ENCODE measurements at places on chromosomes 4 and X.
A peak's percentile ranks its signal among the peaks of the same experiment; 100 is the strongest.

DNA sequence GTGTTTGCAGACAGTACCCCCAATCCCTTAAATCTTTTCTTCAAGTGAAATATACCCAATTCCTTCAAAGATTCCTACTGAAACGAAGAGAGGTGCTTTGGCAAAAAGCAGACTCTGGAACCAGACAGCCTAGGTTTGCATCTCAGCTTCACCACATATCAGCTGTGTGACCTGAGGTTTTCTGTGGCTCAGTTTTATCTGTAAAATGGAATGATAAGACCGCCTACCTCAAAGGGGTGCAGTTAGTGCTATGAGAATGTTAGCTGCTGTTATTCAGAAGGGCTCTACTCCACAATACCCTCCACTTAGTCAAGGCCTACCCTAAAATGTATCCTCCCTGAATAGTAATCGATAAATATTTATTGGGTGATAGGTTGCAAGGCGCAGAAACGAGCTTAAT, 664 bp downstream of the PIR start:
- no peak for DNase-seq

DNA sequence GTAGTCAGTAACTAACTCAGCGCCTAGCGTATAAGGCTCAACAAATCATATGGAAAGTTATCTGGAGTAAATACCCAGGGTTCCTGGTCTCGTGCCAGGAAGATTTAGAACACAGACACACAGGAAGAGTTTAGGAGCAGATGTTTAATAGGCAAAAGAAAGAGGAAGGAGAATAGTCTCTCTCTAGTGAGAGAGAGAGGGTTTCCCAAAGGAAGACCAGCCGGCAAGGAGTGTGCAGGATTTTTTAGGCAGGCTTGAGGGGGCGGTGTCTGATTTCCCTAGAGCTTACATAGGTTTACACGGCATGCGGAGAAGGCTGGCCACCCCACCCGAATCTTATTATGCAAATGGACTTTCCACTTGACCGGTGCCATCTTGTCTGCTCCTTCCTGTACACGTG, 284.0 kb upstream of the FRG1 start:
- DNase-seq: no peak

GRCh38 chrX:39227371-39227770, 426.1 kb downstream of the MID1IP1 start:
- DNase-seq: no peak

DNA sequence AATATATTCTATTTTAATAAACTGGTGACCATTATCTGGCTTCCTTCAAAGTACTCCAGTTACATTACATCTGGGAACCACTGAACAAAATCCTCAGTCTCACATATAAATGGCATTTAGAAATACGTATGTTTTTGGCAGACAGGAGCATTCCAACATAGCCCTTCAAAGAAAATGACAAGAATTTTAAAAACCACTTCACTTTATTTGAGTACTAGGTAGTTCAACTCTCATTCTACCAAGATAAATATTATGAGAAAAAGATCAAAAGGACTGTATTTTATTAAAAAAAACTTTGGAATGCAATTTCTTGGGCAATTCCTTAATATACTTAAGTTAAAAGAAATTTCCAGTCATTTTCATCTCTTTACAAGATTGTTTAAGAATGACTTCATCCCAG, 17.6 kb downstream of the TNIP3 start:
- no peak for DNase-seq

GRCh38 chrX:134026565-134027311, 41.3 kb upstream of the GPC3 start:
- no peak for DNase-seq

DNA sequence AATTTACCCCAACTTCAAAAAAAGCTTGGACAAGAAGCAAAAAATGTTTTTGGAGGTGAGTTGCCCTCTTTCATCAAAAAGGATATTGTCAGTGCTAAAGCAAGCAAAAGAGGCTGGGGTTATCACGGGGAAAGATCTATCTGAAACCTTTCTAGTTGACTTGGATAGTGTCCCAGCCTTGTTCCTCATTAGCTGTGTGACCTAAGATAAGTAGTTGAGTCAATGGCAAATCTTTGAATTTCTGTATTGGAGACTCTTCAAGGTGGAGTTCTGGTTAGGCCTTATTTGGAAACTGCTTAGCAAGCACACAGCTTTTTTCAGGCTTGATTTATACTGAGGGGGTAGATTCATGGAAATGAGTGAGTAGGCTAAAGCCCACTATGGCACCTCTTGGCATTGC, 271.6 kb downstream of the GRIA3 start:
- DNase-seq: no peak

GRCh38 chr4:166802346-166802745, 431.9 kb downstream of the SPOCK3 start:
- no peak for DNase-seq

DNA sequence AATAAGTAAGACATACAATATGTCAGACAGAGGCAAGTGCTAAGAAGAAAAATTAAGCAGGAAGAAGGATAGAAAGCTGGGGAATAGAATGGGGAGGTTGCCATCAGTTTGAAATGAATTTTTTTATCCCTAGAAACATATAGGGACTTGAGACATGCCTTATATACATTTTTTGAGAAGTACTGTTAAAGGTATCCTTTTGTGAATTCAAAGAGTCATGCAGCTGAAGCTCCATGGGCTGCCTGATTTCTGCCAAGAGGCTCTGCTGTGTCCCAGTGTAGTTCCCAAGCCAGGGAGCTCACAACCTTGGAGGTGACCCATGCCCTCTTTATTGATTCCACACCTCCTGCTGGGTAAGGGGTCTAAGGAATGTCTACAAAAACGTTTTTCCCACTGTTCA, 564.6 kb upstream of the DIPK2B start:
- no peak for DNase-seq

GRCh38 chr4:41734371-41734770, 14.2 kb downstream of the PHOX2B start:
- DNase-seq: no peak

GRCh38 chr4:169492436-169493163, 119.8 kb downstream of the NEK1 start:
- peak; percentile 20 for DNase-seq

DNA sequence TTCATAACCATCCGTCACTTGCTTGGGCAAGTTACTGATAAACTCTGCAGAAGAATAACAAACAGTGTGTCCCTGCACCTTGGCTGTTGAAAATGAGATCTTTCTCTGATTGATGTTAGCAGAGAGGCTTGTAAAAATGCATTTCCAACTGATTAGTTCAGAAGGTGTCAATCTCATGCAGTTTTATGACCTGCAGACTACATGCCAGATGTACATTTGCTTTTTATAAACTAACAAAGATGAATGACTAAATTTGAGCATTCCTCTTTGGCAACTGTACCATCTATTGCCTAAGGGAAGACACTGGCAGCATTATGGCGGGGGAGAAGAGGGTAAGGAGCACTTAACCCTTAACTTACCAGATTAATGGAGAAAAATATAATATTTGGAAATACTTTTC, 192.8 kb downstream of the DCTD start:
- DNase-seq: no peak

GRCh38 chr4:23040539-23040938, 347.8 kb downstream of the GBA3 start:
- DNase-seq: no peak

GRCh38 chr4:66486068-66486467, 815.8 kb upstream of the EPHA5 start:
- DNase-seq: no peak

GRCh38 chr4:108433832-108434231, 186.5 kb upstream of the RPL34 start:
- no peak for DNase-seq

- DNase-seq: no peak
Observed at GRCh38 chr4:125986307-125986706, 671.6 kb downstream of the FAT4 start.
